Glutamatergic neuron (in vitro differentiated cells): ENCODE measurements at places on chromosomes 13 and 19. TPM values are rescaled to one million over a fixed set of nuclear protein-coding genes. Genes with fewer than 3 reads are reported as not detected.

DNA sequence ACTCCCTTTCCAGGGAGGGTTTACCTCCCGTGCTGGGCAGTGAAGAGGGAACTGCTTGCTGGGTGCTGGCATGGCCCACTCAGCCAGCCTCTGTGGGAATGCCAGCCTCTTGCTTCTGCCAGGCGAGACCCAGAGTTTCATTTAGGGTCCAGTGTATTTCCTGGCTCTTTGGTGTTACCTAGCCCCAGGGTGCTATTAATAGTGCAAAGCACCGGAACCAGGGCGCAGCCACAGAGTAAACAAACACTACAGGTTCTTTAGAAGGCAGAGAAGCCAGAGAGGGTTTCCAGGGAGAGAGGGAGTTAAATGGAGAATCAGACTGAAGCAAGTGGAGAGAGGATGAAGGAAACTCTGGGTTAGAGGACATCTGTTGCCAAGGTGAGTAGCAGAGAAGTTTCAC lies 74.9 kb upstream of the SPATA13 start:
- DNase-seq, result no peak
- no peak overlapping the region for H3K27ac ChIP-seq
- H3K4me1 ChIP-seq, result peaks cover 33% of the 10 kb centered on the region
- H3K4me3 ChIP-seq, result no peak overlapping the region

- no peak overlapping the region for H3K4me3 ChIP-seq
- H3K27ac ChIP-seq, result no peak overlapping the region
These were observed 3.3 kb downstream of the SWSAP1 start for GRCh38 chr19:11377756-11378155.

- peak overlapping the region; percentile 90 for H3K27ac ChIP-seq
- H3K4me3 ChIP-seq, result peak overlapping the region; percentile 58
- DNase-seq, result peak; percentile 75
- peaks cover 19% of the 10 kb centered on the region for H3K27me3 ChIP-seq
- peaks cover 7% of the 10 kb centered on the region for H3K4me1 ChIP-seq
These were observed 24.4 kb upstream of the LDLR start for GRCh38 chr19:11064831-11065303.

The AKAP8 gene
- 28.9 TPM for total RNA-seq

The ZIC2 gene
- total RNA-seq, result 21.9 TPM

- DNase-seq, result peak; percentile 68
- peak overlapping the region; percentile 34 for H3K4me3 ChIP-seq
- peaks cover 9% of the 10 kb centered on the region for H3K36me3 ChIP-seq
- H3K27me3 ChIP-seq, result peaks cover 4% of the 10 kb centered on the region
- H3K27ac ChIP-seq, result peak overlapping the region; percentile 2
These were observed 22.5 kb upstream of the ZNF429 start for GRCh38 chr19:21482863-21483276.

DNA sequence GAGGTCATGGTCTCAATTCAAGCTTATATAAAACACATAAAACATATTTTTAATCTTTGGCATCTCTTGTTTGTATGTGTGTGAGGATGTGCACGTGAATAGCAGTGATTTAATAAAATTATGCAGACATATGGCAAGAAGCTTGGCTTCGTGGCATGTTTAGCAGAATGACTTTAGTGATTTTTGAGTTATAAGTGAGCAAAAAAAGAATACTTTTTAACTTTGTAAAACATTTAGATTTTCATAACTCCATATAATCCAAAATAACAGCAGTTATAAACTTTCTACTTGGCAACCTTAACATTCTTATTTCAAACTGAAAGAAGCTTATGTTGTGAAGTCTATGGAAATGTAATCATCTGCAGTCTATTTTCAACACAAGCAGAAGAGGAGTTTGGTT lies 120.6 kb downstream of the SLITRK1 start:
- peaks cover 3% of the 10 kb centered on the region for H3K27me3 ChIP-seq
- no peak for DNase-seq
- no peak overlapping the region for H3K27ac ChIP-seq
- no peaks in the 10 kb centered on the region for H3K36me3 ChIP-seq

The ATP8A2 gene
- 70.1 TPM for total RNA-seq

The CACNG7 gene
- 60.4 TPM for total RNA-seq

GRCh38 chr13:44439452-44440024 lies 65.9 kb downstream of the SERP2 start:
- H3K4me3 ChIP-seq, result no peak overlapping the region
- H3K27ac ChIP-seq, result no peak overlapping the region
- no peaks in the 10 kb centered on the region for H3K36me3 ChIP-seq
- peaks cover 11% of the 10 kb centered on the region for H3K27me3 ChIP-seq

GRCh38 chr13:22757530-22758120 lies 423.2 kb upstream of the SGCG start:
- DNase-seq, result no peak
- no peaks in the 10 kb centered on the region for H3K4me1 ChIP-seq
- no peak overlapping the region for H3K4me3 ChIP-seq
- H3K27ac ChIP-seq, result no peak overlapping the region
- no peaks in the 10 kb centered on the region for H3K27me3 ChIP-seq

- H3K4me1 ChIP-seq, result no peaks in the 10 kb centered on the region
- no peaks in the 10 kb centered on the region for H3K27me3 ChIP-seq
- H3K4me3 ChIP-seq, result no peak overlapping the region
- H3K27ac ChIP-seq, result no peak overlapping the region
- DNase-seq, result no peak
- H3K36me3 ChIP-seq, result no peaks in the 10 kb centered on the region
These were observed 40.5 kb downstream of the CEACAM1 start for GRCh38 chr19:42487798-42488178.

DNA sequence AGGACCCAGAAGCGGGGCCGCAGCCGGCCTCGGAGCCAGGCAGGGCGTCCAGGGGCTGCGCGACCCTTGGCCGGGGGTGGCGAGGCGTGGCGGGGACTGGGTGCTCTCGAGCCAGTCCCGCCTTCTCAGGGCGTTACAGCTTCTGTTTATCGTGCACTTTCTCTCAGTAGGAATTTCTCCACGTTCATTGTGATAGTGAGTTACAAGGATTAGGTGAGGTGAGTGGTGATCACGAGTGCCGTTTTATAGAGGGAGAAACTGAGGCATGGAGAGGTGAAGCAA lies 600 bp downstream of the AP1M1 start:
- peak; percentile 27 for DNase-seq
- peaks cover 4% of the 10 kb centered on the region for H3K4me1 ChIP-seq
- peaks cover 6% of the 10 kb centered on the region for H3K27me3 ChIP-seq

- no peak overlapping the region for H3K4me3 ChIP-seq
- DNase-seq, result peak; percentile 63
- no peaks in the 10 kb centered on the region for H3K36me3 ChIP-seq
- peaks cover 2% of the 10 kb centered on the region for H3K27me3 ChIP-seq
- no peak overlapping the region for H3K27ac ChIP-seq
- peaks cover 8% of the 10 kb centered on the region for H3K4me1 ChIP-seq
These were observed 3.9 kb downstream of the PRRG2 start for GRCh38 chr19:49585023-49585422.

DNA sequence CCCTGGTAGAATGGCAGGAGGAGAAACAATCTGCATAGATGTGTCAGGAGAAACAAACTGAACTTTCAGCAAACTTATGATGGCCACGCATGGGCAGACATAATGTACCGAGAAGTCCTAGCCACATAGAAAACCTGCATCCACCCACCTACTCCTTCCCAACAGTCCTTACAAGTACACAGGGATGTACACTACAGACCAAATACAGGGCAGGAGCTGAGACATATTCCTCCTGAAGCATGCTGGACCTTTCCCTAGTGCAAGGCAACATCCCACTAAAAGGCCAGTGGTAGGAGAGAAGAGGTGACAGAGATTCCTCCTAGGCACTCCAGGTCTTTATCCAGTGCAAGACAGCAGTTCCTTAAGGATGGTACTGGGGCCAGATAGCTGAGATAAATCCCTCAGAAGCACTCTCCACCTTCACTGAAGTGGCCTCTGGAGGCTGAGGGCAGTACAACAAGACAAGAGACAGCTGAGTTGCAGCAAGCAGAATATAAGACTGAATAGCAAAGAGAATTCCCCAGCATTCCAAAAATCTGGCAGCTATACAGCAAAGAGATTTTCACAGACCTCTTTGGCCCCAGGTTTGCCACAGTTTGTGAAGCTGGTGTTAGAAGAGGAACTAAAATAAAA lies 18.3 kb downstream of the VWA8 start:
- DNase-seq, result peak; percentile 44
- peaks cover 7% of the 10 kb centered on the region for H3K36me3 ChIP-seq
- peaks cover 3% of the 10 kb centered on the region for H3K4me1 ChIP-seq
- H3K27ac ChIP-seq, result no peak overlapping the region

GRCh38 chr13:46121033-46121432 lies 16.2 kb upstream of the CPB2 start:
- H3K27ac ChIP-seq, result no peak overlapping the region
- H3K36me3 ChIP-seq, result no peaks in the 10 kb centered on the region
- no peak for DNase-seq
- no peaks in the 10 kb centered on the region for H3K27me3 ChIP-seq
- no peak overlapping the region for H3K4me3 ChIP-seq

DNA sequence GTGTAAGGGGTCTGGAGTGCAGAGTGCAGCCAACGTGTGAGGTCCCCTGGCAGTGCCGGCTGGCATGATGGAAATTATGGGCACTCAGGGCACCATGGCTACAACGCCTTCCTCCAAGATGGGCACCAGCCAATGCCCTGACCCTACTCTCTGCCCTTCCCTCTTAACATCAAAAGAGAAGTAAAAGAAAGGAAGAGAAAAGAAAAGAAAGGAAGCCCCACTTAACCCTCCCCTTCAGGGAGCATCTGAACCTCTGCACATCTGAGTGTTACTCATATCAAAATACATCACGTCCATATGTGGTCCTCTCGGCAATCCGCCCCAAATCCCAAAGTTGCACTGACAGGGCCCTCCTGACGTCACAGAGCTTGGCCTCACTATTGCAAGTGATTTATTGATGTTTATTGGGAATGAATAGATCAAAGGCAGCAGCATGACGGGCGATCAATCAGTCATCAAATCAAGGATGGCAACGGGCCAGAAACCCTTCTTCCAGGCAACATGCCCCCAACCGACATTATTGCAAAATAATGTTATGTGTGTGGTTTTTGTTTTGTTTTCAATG lies 1.3 kb downstream of the TSHZ3 start:
- DNase-seq, result no peak
- peaks cover 11% of the 10 kb centered on the region for H3K27me3 ChIP-seq
- peak overlapping the region; percentile 90 for H3K4me3 ChIP-seq
- peaks cover 23% of the 10 kb centered on the region for H3K4me1 ChIP-seq
- H3K36me3 ChIP-seq, result no peaks in the 10 kb centered on the region

DNA sequence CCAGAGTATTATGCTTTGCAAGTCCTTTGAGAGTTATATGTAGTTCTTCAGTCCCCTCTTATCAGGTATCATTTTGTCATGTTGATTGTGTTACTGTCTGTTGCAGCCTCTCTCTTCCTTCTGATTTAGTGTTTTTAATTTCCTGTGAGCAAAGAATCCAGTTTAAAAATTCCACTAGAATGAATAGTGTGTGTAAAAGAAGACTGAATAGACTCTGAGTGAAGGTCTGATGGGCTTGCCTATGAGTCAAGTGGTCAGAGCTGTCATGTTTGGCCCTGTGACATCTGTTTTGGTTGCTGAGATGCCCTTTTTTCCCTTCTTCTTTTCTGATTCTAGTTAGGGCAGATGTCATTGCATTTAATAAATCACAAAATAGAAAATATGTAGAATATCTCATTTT lies 23.3 kb upstream of the KCTD4 start:
- H3K4me3 ChIP-seq, result no peak overlapping the region
- H3K27ac ChIP-seq, result no peak overlapping the region
- peaks cover 13% of the 10 kb centered on the region for H3K4me1 ChIP-seq
- peaks cover 3% of the 10 kb centered on the region for H3K27me3 ChIP-seq
- DNase-seq, result no peak

DNA sequence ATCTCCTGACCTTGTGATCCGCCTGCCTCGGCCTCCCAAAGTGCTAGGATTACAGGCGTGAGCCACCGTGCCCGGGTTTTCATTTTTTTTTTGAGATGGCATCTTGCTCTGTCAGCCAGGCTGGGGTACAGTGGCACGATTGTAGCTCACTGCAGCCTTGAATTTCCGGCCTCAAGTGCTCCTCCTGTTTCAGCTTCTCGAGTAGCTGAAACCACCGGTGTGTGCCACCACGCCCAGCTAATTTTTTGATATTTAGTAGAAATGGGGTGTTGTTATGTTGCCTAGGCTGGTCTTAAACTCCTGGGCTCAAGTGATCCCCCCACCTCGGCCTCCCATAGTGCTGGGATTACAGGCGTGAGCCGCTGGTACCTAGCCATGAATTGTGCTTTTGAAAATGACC lies 5.9 kb downstream of the ADAT3 start:
- H3K36me3 ChIP-seq, result no peaks in the 10 kb centered on the region
- no peak overlapping the region for H3K4me3 ChIP-seq
- H3K4me1 ChIP-seq, result peaks cover 4% of the 10 kb centered on the region
- H3K27ac ChIP-seq, result no peak overlapping the region

GRCh38 chr13:99473515-99473914 lies 27.8 kb upstream of the TM9SF2 start:
- H3K27me3 ChIP-seq, result peaks cover 2% of the 10 kb centered on the region
- H3K4me3 ChIP-seq, result no peak overlapping the region
- H3K36me3 ChIP-seq, result no peaks in the 10 kb centered on the region

- peaks cover 2% of the 10 kb centered on the region for H3K27me3 ChIP-seq
- no peak overlapping the region for H3K4me3 ChIP-seq
- DNase-seq, result no peak
- H3K27ac ChIP-seq, result no peak overlapping the region
- H3K36me3 ChIP-seq, result no peaks in the 10 kb centered on the region
- H3K4me1 ChIP-seq, result peaks cover 4% of the 10 kb centered on the region
These were observed 13.8 kb downstream of the FGF21 start for GRCh38 chr19:48768994-48769713.

DNA sequence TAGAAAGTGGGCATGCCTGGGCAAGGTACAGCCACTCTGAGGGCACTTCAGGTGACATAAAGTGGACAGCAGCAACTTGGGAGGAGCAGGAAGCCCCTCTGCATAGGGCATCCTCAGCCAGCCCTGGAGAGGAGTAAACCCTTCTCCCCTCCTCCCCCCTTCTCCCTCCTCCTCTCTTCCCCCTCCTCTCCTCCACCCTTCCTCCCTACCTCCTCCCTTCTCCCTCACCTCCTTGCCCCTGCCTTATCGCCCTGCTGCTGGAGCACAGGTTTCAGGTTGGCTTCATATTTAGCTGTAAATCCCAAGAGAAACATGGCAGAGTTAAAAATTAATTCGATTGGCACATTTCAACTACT lies 30.5 kb upstream of the ATP12A start:
- peaks cover 2% of the 10 kb centered on the region for H3K27me3 ChIP-seq
- DNase-seq, result no peak
- H3K4me1 ChIP-seq, result no peaks in the 10 kb centered on the region

The PDE4A gene
- 5.7 TPM for total RNA-seq

The STXBP2 gene
- total RNA-seq, result 32.8 TPM

The ATP8B3 gene
- total RNA-seq, result 2.5 TPM
